ENCODE measurements at places on chromosomes 12 and 14. TPM values are rescaled to one million over a fixed set of nuclear protein-coding genes. Genes with fewer than 3 reads are reported as not detected.
A peak's percentile ranks its signal among the peaks of the same experiment; 100 is the strongest.

DNA sequence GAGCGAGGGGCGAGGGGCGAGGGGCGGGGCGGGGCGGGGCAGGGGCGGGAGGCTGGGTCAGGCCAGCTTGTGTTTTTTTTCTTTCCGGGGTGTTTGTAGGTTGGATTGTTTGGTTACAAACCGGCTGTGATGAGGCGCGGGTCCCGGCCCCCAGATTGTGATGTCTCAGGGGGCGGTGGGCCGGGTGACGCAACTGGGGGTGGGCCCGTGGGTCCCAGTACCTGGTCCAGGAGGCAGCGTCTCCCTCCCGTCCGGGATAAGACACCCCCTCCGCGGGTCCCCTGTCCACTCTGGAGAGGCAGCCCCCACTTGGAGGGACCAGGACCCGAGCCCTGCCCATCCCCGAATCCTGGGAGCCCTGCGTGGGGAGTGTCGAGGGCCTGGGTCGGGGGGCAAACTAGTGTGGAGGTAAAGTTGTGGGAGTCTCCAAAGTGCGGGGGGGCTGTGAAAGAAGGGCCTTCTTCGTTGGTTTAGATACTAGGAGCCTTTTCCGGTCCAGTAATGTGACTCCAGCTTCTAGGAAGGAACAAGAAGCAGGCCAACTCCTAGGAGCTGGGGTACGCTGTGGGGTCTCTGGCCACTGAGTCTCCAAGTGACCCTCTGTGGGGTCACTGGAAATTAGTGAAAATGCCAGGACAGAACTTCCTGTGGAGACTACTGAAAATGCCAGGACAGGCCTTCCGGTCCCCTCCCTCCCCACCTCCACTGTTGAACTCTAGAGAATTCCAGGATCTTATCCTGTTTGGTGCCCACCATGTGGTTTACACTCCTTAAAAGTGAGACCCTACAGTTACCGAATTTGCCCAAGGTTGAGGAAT is 579 bp upstream of the CLMN start:
- no peak for DNase-seq

- DNase-seq: no peak
Observed at GRCh38 chr12:30784508-30784907, 29.8 kb upstream of the CAPRIN2 start.

GRCh38 chr12:126247936-126248335 is 1182.7 kb downstream of the AACS start:
- no peak for DNase-seq

- DNase-seq: no peak
Observed at GRCh38 chr12:52667509-52667908, 12.7 kb downstream of the KRT1 start.

- DNase-seq: peak; percentile 20
Observed at GRCh38 chr12:92585115-92585727, 117.6 kb upstream of the PLEKHG7 start.

DNA sequence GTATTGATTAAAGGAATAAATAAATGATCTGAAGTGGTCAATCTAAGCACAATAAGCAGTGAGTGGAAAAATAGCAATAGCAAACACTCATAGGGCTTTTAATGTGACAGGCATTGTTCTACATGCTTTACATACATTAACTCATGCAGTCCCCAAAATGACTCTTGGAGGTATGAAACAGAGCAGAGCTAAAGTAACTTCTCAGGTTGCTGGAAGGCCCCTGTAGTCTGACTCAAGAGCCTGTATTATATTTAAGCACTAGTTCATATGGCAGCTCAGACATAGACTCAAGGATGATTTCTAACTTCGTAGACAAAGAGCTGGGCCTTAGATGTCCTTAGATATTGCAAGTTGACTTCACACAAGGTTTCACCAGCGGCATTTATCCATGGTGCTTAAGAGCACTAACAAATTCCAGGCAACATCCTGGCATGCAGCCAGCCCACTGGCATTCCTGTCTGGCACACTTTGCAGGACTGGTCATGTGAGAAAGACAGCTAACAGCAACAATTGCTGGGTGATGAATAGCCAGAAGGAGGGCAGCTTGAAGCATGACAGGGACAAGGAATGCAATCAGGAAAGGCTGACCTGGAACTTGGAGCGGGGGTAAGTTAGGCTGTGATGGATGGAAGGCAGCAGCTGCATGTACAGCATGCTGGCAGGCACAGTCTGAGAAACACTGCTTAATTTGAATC is 22.9 kb upstream of the KTN1 start:
- DNase-seq: peak; percentile 77

DNA sequence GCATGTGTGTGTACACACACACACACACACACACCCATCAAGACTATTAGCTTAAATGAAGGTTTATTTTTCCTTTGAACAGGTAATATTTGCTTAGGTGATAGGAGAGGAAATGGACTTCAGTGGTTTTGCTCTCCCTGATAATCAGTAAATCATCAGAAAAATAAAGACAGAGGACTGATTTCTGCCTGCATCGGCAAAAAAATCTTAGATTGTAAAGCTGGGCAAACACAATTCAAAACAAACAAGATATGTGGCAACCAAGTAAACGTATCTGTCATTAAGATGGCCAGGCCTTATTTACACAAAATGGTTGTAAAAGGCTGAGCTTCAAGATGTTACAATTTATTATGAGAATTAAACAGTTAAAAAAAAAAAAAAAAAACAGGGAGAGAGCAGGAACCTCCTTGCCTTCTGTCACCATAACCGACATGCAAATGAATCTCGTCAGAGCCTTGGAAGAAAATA is 31.3 kb downstream of the PRKD1 start:
- DNase-seq: no peak

GRCh38 chr14:74793506-74794155 is 30.5 kb downstream of the YLPM1 start:
- no peak for DNase-seq

DNA sequence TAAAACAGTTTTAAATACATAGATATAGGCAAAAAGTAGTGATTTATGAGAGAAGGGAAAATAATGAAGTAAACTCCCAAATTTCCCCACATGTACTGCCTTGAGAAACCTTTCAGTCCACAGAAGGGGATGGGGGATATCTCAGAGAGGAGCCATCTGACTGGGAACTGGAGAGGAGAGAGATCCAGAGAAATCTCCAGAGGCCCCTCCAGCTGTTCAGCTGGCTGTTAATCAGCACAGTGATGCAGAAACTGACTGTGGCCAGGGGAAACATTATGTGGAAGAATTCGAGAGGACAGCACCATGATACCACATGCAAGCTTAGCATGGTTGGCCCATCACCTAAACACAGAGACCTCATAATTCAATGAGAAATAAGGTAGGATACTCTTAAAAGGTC is 1165.9 kb upstream of the TMEM132C start:
- no peak for DNase-seq

DNA sequence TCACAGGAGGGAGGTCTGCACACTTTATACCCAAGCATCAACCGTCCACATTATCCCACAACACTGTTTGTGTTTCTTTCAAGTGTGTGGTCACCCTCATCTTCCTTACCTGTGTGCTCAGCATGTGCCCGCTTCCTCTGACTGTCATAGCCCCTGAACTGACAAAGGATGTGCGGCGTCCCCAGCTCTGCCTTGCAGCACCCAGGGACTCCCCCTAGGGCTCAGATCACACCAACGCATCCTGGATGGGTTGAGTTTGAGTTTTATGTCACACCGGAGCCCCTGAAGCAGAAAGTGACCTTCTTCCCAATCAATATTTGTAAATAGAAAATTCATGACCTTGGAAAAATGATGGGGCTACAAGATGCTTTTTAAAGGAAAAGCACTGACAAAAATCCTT is 770.7 kb upstream of the TMEM132C start:
- no peak for DNase-seq

- no peak for DNase-seq
Observed at GRCh38 chr14:22509751-22510300, 79.2 kb downstream of the DAD1 start.

GRCh38 chr14:97180304-97181200 is 383.4 kb downstream of the VRK1 start:
- DNase-seq: no peak

GRCh38 chr14:78153064-78153341 is 17.2 kb upstream of the NRXN3 start:
- no peak for DNase-seq

GRCh38 chr12:86407620-86408208 is 151.5 kb upstream of the MGAT4C start:
- DNase-seq: no peak

DNA sequence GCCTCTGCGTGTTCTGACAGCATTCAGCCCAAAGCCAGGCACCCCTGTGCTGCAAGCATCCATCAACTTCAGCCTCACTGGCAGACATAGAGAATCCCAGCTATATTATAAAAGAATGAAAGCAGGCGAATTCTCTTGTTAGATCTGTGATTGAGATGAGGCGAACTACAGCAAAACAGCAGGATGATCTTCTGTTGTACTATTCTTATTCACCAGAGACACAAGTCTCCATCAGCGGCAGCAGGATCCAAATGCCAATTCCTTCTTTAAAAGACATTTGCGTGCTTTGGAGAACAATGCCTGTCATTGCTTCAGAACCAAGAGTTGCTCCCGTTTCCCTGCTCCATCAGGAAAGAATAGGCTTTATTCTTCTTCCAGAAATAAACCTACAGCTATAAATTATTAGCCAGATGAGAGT is 188.9 kb downstream of the SLC41A2 start:
- DNase-seq: no peak

DNA sequence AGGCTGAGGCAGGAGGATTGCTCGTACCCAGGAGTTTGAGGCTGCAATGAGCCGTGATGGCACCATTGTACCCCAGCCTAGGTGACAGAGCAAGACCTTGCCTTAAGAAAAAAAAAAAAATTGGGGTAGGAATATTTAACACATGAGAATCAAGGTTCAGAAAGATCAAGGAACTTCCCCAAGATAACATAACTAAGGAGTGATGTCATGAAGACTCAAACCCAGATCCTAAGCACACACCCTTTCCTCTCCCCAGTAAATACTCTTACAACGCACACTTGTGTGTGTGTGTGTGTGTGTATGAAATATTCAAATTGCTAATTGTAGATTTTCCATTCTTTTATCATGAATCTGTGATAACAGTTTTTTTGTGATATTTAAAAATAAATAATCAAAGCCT is 90.6 kb upstream of the NUDT4 start:
- DNase-seq: no peak

DNA sequence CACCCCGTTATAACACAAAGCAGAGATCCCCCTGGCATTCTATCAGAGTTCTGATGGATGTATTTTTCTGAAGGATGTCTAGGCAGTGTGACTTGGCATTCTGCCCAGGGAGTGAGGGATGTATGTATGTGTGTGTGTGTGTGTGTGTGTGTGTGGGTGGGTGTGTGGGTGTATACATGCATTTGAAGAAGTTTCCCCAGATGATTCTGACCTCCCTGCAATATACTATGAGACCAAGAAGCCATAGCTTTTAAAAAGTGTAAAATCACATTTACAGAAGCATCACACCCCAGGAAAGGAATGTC is 59.7 kb upstream of the NAP1L1 start:
- peak; percentile 34 for DNase-seq

- DNase-seq: no peak
Observed at GRCh38 chr14:95871531-95871930, 5.1 kb upstream of the TUNAR start.

- DNase-seq: no peak
Observed at GRCh38 chr12:45427042-45427441, 211.1 kb downstream of the ANO6 start.

Gene RNFT2
- total RNA-seq: 7.3 TPM

Gene TAS2R46
- total RNA-seq: 4.2 TPM

Gene POTEM
- total RNA-seq: not detected

Gene CLEC1B
- total RNA-seq: not detected

Gene KRT4
- total RNA-seq: not detected

Gene RAPGEF3
- total RNA-seq: 3.2 TPM

Gene KRT72
- total RNA-seq: not detected

Gene PTHLH
- 1.3 TPM for total RNA-seq
